ENCODE measurements at places on chromosomes 5 and 9.

DNA sequence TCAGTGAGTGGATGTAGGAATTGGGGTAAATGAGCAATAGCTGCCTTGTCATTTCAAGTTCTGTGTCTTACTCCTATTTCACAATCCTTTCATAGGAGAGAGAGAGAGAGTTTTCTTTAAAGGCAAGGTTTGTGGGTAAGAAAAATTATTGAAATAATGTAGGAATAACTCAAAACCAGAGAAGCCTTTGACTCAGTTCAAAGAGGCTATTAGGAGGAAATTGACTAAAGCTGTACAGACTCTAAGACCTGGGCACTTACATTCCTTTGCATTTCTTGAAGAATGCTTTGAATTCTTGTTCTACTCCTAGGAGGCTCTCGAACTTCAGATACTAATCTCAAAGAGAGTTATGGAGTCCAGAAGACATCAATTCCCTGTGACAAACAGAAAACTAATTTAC lies 257.1 kb downstream of the FBXL7 start:
- DNase-seq, result no peak

GRCh38 chr5:168163966-168164365 lies 127.5 kb upstream of the WWC1 start:
- no peak for DNase-seq

DNA sequence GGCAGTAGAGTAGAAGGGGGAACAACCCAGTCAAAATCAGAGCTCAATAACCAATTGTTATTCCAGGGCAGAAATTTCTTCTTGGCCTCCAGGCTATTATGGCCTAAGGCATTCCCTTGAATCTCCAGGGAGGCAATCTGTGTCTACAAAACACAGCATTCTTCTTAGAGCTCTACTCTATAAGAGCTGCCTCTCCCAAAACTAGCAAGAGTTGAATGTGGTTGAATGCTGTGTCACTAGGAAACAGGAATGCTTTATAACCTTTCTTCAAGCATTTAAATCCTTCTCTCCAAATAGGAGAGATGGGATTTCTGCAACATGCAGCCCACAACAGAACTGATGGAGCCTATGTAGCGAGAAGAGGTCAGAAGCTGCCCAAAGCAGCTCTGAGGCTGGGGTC lies 97.1 kb upstream of the APC start:
- no peak for DNase-seq

GRCh38 chr5:14168793-14169262 lies 25.7 kb downstream of the TRIO start:
- no peak for DNase-seq

DNA sequence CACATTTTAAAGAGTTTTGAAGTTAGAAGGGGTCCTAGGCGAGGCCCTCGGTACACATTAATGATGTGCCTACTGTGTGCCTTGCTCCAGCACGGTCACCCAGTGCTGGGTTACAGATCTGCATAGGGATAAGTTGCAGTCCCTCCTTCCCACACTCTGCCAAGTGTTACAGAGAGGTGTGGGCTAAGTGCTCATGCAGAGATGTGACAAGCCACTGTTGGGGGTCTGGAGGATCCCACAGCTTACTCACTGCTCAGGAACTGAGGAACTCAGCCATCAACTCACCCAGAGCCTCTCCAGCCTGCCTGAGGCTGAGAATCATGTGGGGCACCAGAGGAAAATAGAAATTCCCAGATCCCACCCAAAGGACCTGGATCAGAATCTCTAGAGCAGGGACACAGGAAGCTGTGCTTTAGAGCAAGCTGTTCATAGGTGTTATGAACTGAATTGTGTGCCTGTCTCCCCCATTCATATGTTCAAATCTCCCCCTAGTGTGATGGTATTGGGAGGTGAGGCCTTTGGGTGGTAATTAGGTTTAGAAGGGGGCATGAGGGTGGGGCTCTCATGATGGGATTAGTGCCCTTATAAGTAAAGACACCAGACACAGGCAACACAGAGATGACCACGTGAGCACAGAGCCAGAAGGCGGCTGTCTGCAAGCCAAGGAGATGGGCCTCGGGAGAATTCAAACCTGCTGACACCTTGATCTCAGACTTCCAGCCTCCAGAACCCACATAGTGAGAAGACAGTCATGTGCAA lies 164.1 kb downstream of the HSD17B3 start:
- DNase-seq, result no peak

GRCh38 chr9:121499427-121500164 lies at the start of gene GGTA1:
Gene GGTA1 (minus strand): TSS chr9:121499844. CDS start chr9:121467922, 31,922 bp downstream.
- peak; percentile 87 for DNase-seq

DNA sequence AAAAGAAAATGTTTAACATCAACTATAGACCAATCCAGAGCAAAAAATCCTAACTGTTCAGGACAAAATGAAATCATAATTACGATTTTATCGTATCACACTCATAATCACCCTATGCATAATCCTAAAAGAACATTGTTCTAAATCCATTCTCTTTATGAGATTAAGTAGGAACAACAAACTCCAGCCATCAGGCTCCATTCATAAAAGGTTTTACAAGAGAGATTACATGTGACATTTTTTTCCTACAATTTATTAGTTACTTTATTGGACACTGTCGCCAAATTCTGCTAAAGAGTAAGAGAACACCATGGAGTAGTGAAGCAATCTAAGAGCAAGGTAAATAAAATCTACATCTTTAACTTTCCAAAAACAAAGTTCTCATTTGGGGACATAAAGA lies 198.0 kb downstream of the BNC2 start:
- DNase-seq, result no peak

- DNase-seq, result no peak
These were observed 29.6 kb upstream of the BOD1 start for GRCh38 chr5:173645890-173646574.

- DNase-seq, result no peak
These were observed 25.1 kb downstream of the NANS start for GRCh38 chr9:98081477-98082219.

DNA sequence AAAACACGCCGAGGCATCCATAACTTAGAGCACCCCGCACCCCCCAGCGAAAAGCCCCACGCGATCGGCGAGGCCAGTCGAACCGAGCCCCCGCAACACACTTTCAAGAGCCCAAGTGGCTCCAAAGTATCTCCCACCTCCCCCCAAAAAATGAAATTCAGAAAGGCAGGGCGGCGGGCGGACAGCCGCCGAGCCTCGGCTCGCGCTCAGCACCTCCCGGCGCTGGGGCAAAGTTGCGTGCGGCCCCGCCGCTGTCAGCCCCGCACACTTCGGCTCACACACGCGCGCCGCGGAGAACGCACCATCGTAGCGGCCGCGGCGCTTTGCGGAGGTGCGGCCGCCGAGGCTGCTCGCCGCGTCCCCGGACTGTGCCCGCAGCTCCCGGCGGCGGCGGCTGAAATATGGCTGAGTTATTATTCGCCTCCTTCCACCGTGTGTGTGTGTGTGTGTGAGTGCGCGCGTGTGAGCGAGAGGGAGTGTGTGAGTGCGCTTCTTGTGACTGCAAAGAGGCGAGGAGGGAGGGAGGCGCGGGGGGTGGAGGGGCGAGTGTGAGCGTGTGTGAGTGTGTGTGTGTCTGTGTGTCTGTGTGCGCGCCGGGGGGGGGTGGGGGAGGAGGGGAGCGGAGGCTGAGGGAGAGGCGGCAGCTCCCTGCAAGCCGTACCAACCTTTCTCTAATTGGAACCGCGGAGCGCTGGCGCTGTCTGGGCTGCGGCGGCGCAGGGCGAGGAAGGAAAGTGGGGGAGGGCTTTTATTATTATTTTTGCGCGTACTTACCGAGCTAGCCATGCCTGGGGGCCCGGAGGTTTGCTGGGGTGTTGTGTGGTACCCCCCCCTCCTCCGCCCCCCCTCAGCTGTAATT lies 599 bp downstream of the MLLT3 start:
- no peak for DNase-seq

DNA sequence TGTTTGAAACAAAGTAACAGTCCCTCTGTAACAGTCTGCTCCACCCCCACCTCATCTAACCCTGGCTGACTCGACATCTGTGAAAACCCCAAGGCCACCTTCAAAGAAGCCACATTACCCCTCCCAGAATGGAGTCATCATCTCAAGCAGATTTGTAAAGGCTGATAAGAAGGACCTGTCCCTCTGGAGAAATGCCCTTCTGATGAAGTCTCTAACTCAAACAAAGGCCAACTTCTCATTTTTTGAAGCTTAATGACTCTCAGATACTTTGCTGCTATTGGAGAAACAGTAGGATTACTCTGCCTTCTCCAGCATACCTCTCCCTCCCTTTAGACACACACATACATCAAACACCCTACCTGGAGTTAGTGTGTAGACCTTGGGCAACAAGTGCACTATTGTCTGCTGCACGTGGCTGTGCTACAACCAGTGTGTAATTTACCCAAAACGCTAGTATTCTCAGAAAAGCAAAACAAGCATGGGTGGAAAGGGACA lies 5.3 kb upstream of the SUSD1 start:
- no peak for DNase-seq

DNA sequence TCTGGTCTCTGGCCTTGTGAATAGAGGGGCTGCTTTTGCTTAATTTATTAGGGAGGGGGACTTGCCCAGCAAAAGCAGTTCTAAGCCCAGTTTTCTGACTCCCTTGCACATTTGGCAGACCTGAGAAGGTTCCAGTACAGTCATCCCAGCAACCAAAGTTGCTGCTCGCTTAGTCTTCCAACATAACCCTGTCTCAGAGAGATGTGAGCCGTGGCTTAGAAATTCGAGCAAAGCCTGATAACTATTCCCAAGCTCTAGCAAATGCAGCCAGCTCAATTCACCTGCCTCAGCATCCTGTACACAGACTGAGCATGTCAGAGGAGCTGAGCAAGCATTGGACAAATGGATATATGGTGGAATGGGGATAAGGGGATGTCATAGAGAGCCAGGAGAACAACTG lies 401.9 kb downstream of the SPOCK1 start:
- DNase-seq, result no peak

Data from osteocyte (in vitro differentiated cells).